Heart left ventricle (tissue), 16 donors: ENCODE measurements at places on chromosomes 3 and 15. TPM values are rescaled to one million over a fixed set of nuclear protein-coding genes. Genes with fewer than 3 reads are reported as not detected.
A peak's percentile ranks its signal among the peaks of the same experiment; 100 is the strongest.

CIDEC gene
- 1.4 TPM for total RNA-seq

PFN2 gene
- 31.9 TPM for total RNA-seq

LINGO1 gene
- 1.7 TPM for total RNA-seq

GUCA1C gene
- 5.2 TPM for total RNA-seq

TJP1 gene
- 105 TPM for total RNA-seq

DUOX1 gene
- total RNA-seq, result 0.19 TPM

CHRFAM7A gene
- 5.1 TPM for total RNA-seq

SRPRB gene
- 35.9 TPM for total RNA-seq

- no peaks in the 10 kb centered on the region for H3K36me3 ChIP-seq
- no peak overlapping the region for H3K4me3 ChIP-seq
- no peak for DNase-seq
- H3K27ac ChIP-seq, result no peak overlapping the region
Measured at GRCh38 chr3:11034309-11034985, 41.9 kb downstream of the SLC6A1 start.

DNA sequence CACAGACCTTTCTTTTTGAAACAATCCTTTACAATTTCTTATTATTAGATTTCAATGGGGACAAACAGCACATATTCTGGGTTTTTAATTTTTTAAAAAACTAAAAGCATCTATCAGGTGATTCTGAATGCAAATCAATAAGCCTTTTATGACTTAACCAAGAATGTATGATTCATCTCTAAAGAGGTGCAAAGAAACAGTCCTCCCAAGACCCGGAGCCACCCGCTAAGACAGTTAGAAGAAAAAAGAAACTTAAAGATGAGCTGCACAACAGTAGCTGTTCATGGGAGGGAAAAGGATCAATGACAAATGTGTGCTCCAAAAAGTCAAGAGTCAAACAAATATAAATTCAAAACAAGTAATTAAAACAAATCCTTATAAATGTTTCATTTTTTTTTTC, 319.5 kb downstream of the THSD4 start:
- H3K4me1 ChIP-seq, result peaks cover 12% of the 10 kb centered on the region
- no peak overlapping the region for H3K4me3 ChIP-seq
- DNase-seq, result no peak
- H3K27ac ChIP-seq, result no peak overlapping the region
- no peaks in the 10 kb centered on the region for H3K36me3 ChIP-seq

- H3K36me3 ChIP-seq, result no peaks in the 10 kb centered on the region
- no peak overlapping the region for H3K4me3 ChIP-seq
- no peak overlapping the region for H3K27ac ChIP-seq
Measured at GRCh38 chr3:43373560-43373928, 87.2 kb downstream of the SNRK start.

- H3K27ac ChIP-seq, result no peak overlapping the region
- DNase-seq, result no peak
- no peak overlapping the region for H3K4me3 ChIP-seq
- no peaks in the 10 kb centered on the region for H3K4me1 ChIP-seq
- H3K27me3 ChIP-seq, result no peaks in the 10 kb centered on the region
- H3K36me3 ChIP-seq, result peaks cover 4% of the 10 kb centered on the region
Measured at GRCh38 chr3:167669699-167670098, 16.0 kb upstream of the WDR49 start.

DNA sequence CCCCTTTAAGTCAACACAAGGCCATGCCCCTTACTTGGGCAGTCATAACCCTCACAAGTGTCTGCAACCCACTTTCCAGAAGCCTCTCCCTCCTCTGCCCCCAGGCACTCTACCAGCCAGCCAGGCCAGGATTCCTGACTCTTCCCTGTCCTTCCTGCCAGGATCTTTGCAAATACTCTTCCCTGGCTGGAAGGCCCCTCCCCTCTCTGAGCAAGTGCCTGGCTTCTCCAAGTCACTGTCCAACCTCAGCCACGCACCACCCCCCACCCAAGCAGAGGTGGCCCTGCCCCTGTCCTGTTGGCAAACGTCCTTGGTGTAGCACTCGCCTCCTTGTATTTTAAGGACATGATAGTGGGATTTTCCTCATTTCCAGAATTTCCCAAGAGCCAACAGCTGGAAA, 54.7 kb upstream of the USP3 start:
- no peak overlapping the region for H3K4me3 ChIP-seq
- no peaks in the 10 kb centered on the region for H3K4me1 ChIP-seq
- no peak overlapping the region for H3K27ac ChIP-seq
- H3K27me3 ChIP-seq, result no peaks in the 10 kb centered on the region

DNA sequence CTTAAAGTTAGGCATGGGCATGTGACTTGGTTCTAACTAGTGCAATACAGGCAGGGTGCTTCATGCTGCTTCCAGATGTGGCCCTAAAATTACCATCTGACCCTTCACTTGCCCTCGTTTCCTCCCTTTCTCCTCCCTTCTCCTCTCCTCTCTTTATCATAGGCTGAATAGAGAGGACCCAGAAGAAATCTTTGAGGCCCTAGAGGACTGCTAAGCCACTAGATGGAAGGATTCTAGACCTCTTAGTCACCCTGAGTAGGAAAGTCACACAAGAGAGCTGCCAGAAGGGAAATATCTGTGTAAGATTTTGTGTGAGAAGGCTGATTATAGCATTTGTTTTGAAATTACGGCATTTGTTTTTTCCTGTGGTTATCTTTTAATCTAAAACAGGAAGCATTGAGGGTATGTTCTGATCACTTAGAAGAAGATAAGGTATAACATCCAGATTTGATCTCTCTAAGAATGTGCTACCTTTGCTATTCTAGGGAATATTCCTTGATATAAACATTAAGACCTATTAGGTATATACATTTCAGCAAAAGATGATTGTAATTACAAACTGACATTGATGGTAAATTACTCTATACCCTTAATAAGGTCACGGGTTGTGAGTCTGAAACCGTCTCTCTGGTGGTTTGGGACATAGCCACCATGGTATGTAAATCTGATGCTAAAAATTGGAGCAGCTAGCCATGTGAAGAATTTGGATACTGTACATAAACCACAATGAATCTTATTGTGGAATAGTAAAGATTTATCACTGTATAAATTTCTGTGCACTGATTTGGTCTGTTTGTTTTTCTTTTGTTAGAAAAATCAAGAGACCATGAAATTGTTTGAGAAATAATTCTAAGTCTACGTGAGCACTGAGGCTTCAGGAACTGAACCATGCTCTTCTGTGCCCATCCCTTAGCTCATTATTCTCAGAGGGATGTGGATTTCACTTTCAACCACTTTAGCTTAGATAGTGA, 84.1 kb downstream of the TP63 start:
- DNase-seq, result no peak
- no peak overlapping the region for H3K4me3 ChIP-seq
- H3K27me3 ChIP-seq, result no peaks in the 10 kb centered on the region
- H3K27ac ChIP-seq, result no peak overlapping the region
- H3K36me3 ChIP-seq, result no peaks in the 10 kb centered on the region

DNA sequence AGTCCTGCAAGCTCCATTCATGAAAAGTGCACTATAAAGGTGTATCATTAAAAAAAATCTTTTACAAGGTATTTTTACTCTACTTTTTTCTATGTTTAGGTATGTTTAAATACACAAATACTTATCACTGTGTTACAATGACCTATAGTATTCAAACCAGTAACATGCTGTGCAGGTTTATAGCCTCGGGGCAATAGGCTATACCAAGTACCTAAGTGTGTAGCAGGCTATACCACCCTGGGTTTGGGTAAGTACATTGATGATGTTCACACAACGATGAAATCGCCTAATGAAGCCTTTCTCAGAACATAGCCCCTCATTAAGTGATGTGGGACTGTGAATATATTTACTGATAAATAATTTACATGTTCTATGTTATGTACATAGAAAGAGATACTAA, 104.6 kb downstream of the ATP1B3 start:
- no peaks in the 10 kb centered on the region for H3K27me3 ChIP-seq
- no peaks in the 10 kb centered on the region for H3K4me1 ChIP-seq
- no peak overlapping the region for H3K4me3 ChIP-seq

GRCh38 chr3:149009732-149010131, 18.4 kb downstream of the GYG1 start:
- H3K4me1 ChIP-seq, result peaks cover 29% of the 10 kb centered on the region
- H3K4me3 ChIP-seq, result no peak overlapping the region
- H3K27ac ChIP-seq, result no peak overlapping the region
- no peaks in the 10 kb centered on the region for H3K27me3 ChIP-seq
- peaks cover 5% of the 10 kb centered on the region for H3K36me3 ChIP-seq

- no peak overlapping the region for H3K4me3 ChIP-seq
- no peaks in the 10 kb centered on the region for H3K4me1 ChIP-seq
- DNase-seq, result no peak
- H3K36me3 ChIP-seq, result no peaks in the 10 kb centered on the region
- H3K27me3 ChIP-seq, result no peaks in the 10 kb centered on the region
Measured at GRCh38 chr3:122032531-122032930, 10.5 kb upstream of the ILDR1 start.

GRCh38 chr3:16897254-16897926, 12.6 kb downstream of the PLCL2 start:
- peak overlapping the region; percentile 72 for H3K27ac ChIP-seq
- H3K36me3 ChIP-seq, result no peaks in the 10 kb centered on the region
- peaks cover 59% of the 10 kb centered on the region for H3K4me1 ChIP-seq
- no peak overlapping the region for H3K4me3 ChIP-seq
- DNase-seq, result no peak

DNA sequence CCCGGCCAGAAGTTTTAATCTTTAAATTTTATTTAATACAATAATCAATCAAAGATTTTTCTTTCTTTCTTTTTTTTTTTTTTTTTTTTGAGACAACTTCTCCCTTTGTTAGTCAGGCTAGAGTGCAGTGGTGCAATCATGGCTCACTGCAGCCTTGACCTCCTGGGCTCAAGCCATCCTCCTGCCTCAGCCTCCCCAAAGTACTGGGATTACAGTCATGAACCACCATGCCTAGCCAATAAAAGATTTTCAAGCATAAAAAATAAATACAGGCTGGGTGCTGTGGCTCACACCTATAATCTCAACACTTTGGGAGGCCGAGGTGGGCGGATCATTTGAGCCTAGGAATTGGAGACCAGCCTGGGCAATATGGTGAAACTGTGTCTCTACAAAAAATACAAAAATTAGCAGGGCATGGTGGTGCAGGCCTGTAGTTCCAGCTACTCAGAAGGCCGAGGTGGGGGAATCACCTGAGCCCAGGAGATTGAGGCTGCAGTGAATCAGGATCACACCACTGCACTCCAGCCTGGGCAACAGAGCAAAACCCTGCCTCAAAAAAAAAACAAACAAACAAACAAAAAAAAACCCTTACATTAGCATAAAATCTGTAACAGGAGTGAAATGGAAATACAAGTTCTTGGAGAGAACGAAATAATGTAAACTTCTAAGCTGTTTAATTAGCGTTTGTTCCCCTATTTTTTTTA, 29.1 kb upstream of the SRP14 start:
- H3K27me3 ChIP-seq, result no peaks in the 10 kb centered on the region
- no peak overlapping the region for H3K4me3 ChIP-seq
- H3K27ac ChIP-seq, result no peak overlapping the region
- DNase-seq, result no peak
- peaks cover 14% of the 10 kb centered on the region for H3K4me1 ChIP-seq

DNA sequence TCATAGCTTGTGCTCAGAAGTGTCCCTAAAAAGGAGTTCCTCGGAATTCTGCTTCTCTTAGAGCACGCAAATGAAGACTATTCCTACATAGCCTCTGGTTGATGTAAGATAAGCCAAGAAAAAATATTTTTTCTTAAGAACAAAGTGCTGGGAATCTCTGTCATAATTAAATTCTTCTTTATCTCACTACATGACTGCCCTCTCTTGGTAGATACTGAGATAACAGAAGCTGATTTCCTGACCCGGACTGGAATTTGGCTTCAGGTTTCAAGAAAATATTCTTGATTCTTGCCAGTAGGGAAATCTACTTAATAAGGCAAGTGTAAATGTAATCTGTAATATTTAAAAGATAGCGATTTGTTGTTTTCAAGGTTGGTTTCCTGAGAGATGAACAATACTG, 31.3 kb upstream of the SETMAR start:
- no peak for DNase-seq
- no peaks in the 10 kb centered on the region for H3K36me3 ChIP-seq
- H3K27ac ChIP-seq, result no peak overlapping the region
- H3K4me3 ChIP-seq, result no peak overlapping the region
- H3K27me3 ChIP-seq, result no peaks in the 10 kb centered on the region

DNA sequence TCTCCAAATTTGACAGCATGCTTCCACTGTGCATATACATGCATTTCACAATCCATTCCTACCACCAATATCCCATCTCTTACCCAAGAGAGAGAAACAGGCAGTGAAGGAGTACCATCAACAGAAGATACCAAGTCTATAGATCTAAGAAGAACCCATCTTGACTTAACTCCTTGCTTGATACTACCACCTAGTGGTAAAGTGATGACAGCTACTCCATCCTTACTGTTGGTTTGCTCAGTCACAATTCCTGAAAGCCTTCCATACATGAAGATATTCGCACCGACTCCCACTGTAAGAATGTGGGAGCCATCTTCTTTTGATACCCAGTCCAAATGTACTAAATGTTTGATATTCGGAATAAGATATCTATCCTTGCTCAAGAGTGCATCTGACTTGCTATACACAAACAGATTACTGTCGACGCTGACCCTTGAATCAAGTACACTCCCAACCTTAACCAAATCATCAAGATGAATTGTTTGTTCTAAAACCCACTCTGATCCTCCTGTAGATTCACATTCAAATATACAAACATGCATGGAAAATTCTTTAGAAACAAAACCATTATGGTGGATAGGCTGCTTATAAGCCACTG, 123.1 kb downstream of the DMXL2 start:
- no peak overlapping the region for H3K27ac ChIP-seq
- no peaks in the 10 kb centered on the region for H3K4me1 ChIP-seq
- no peak overlapping the region for H3K4me3 ChIP-seq

DNA sequence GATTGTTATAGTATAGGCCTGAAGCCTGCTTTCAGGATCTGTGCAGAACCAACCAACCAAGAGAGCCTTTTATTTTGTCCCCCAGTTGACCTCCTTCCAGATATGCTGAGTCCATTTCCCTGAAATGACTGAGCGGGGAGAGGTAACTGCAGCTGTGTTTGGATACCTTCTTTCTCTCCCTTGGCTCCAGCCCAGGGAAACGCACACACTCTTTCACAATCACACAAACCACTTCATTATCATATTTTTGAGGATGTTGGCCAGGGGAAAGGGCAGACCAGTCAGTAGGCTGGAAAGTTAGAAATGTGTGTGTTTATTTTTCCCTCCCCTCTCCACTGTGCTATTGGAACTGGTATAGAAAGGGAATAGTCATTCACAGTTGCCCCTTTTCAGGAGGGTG, 417.7 kb upstream of the TBL1XR1 start:
- peak; percentile 67 for DNase-seq
- no peaks in the 10 kb centered on the region for H3K36me3 ChIP-seq
- H3K4me1 ChIP-seq, result no peaks in the 10 kb centered on the region
- no peak overlapping the region for H3K27ac ChIP-seq
- H3K27me3 ChIP-seq, result no peaks in the 10 kb centered on the region

- no peaks in the 10 kb centered on the region for H3K4me1 ChIP-seq
- H3K4me3 ChIP-seq, result no peak overlapping the region
- DNase-seq, result no peak
- H3K27ac ChIP-seq, result no peak overlapping the region
- peaks cover 8% of the 10 kb centered on the region for H3K27me3 ChIP-seq
Measured at GRCh38 chr15:60212536-60212935, 185.2 kb downstream of the ANXA2 start.

DNA sequence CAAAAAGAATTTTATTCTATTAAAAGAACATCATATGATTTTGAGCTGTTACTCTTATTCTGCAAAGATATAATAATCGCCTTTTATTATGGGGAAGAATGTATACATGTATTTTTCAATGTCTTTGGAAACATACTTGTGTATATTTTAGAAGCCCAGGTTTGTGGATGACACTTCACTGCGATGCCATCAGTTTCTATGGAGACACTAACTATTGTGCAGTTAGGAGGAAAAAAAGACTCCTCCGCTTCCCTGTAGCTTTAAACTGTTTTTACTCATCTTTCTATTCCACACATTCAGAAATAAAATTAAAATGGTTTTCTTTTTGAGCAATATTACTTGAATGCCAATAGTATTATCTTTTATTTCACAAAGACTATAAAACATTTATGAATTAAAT, 305.0 kb downstream of the NLGN1 start:
- H3K27ac ChIP-seq, result no peak overlapping the region
- no peaks in the 10 kb centered on the region for H3K36me3 ChIP-seq
- no peak overlapping the region for H3K4me3 ChIP-seq
